ENCODE measurements at places on chromosomes 12 and 14.

- no peak for DNase-seq
Measured at GRCh38 chr14:74654931-74655330, 42.9 kb upstream of the LTBP2 start.

DNA sequence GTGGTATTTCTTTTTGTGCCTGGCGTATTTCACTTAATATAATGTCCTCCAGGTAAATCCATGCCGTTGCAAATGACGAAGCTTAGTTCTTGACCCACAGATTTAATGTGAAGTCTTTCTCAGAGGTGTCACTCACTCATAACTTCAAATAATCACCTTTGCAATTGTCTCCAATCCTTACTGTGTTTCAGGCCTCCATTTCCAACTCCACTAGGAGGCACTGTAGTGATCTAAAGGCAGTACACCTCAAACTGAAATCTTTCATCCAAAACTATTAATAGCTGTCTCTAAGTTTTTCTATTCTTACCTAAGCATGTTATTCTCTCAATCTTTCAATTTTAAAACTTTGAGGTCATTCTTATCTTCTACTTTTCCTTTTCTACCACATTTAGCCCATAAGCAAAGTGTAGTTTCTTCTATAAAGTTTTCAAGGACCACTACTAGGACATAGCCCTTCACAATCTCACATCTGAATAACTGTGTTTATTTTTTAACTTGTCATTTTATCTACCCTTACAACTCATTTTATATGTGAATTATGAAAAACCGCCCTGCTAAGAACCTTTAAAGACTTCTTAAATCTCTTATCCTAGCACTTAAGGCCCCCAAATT, 25.5 kb upstream of the FBXO34 start:
- no peak for DNase-seq

- no peak for DNase-seq
Measured at GRCh38 chr12:10171973-10172728, at the start of gene OLR1. Gene OLR1, minus strand, starts transcription at chr12:10172132. Its CDS starts 55 bp downstream, at chr12:10172077.

- DNase-seq: peak; percentile 91
Measured at GRCh38 chr14:89702073-89702875, 252.3 kb downstream of the EFCAB11 start.

DNA sequence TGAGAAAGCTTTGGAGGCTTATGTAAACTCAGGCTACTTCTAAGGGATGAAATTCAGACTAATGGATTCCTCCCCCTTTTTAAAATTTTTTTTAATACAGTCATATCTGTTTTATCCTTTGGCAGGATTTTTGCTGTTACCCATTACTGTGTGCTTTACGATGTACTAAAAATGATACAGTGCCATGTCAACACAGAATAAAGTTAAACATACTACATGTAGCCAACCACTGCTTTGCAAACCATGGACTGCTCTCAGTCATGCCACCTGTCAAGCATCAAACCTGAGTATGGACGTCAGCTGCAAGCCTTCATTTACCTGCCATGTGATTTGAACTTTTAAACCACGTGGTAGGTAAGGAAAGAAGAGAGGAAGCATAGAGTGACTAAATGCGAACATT, 325.8 kb downstream of the FUT8 start:
- no peak for DNase-seq

DNA sequence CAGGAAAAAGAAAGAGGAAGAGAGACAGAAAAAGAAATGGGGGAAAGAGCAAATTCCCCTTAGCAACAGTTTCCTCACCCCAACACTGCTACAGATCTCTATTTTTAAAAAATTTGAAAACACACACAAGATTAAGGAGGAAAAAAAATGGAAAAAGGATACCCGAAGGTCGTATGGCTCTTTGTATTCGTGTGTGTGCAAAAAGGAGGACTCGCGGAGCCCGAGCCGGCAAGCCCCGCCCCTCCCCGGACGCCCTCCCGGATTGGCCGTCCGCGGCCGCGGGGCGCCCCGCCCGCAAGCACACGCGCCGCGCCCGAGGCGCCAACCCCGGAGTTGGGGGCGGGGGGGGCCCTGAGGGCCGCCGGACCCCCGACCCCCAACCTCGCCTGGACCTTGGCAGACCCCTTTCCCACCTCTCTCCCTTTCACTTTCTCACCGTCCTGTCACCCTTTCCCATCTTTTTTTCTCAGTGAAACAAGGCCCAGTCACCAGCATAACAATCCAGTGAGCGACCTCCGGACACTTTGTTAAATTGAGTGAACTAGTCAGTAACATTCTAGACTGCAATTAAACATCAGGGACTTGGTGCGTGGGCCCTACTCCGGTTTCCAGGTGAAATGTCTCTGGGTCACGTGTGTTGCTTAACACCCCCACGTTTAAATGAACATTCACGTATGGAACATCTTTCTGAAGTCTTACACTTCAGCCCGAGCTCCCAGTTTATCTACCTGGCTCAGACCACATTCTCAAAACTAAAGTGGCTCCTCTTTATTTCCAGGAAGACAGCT, at the start of gene C14orf93:
Gene C14orf93 (minus strand): TSS at position 205 of the 788 bp plus-strand sequence. CDS start 11,120 bp downstream, outside the sequence.
- peak; percentile 90 for DNase-seq

GRCh38 chr14:23121361-23121771, 2.3 kb upstream of the CEBPE start:
- DNase-seq: peak; percentile 56

- DNase-seq: no peak
Measured at GRCh38 chr12:1858456-1858855, 38.1 kb downstream of the LRTM2 start.

GRCh38 chr14:56119201-56119981, 1.2 kb downstream of the PELI2 start:
- peak; percentile 72 for DNase-seq

DNA sequence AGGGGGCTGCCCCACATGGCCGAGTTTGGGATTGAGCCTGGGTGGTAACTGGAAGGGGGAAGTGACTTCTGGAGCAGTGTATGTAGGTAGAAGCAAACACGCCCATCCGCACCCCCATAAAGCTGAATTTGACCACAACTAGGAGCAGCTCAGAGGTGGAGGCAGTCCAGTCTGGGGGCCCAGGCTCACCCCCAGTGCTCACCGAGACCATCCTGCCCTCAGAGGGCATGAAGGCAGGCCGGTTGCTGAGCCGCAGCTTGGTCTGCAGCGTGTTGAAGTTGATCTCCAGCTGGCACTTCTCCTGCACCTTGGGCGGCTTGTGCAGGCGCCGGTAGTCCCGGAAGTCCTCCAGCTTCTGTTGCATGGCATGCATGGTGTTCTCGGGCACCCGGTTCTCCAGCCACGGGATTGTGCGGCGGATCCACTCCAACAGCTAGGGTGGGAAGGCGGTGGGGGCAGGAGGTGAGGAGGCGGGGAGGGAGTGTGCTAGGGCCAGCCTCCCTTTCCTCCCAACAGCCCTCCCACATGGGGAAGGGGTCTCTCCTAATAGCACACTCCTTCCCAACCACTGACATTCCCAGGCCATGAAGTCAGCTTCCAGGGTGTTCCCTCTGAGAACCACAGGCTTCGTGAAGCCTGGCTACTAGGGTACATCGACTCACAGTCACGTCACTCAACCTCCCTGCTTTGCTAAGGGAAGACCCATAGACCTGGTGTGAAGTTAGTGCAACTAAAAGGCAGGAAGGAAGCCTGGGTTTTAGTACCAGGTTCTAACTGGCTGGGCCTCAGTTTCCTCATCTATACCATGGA, 87.0 kb downstream of the ACTN1 start:
- no peak for DNase-seq

- DNase-seq: no peak
Measured at GRCh38 chr12:12887471-12887870, 3.9 kb upstream of the GPRC5A start.

GRCh38 chr12:112978163-112979040, at the start of gene OAS2:
Gene OAS2, plus strand, starts transcription at chr12:112978519. Its CDS starts 90 bp downstream, at chr12:112978609.
- DNase-seq: peak; percentile 65

- no peak for DNase-seq
Measured at GRCh38 chr12:113299619-113300237, 35.2 kb downstream of the SLC8B1 start.

DNA sequence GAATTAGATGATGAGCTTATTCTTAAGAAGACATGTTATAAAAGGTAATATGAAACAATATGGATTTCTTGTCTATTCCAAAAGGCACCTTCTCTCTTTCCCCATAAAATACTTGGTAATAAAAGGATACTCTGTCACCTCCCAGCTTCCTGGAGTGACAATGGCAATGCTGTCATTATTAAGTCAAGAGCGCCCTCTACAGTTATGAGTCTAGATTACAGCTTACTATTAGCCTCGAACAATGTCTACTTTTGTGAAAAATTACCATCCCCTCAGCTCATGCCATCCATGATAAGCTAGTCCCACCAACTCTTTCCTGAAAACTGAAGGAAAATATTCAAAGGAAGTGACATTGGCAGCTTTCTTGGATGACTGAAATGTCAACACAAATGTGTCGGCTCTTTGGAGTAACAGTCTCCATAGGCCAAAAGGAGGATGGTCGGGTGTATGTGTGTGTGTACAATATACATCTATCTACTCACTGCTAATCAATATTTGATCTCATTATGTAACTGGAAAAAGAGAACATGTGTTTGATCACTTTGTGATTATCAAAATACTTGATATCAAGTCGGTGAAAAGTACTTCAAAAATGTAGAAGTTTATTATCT, 48.7 kb upstream of the CDKN3 start:
- no peak for DNase-seq

GRCh38 chr14:73789989-73790581, 61.5 kb upstream of the PTGR2 start:
- DNase-seq: peak; percentile 94

- no peak for DNase-seq
Measured at GRCh38 chr14:81301813-81302212, 81.1 kb upstream of the GTF2A1 start.

DNA sequence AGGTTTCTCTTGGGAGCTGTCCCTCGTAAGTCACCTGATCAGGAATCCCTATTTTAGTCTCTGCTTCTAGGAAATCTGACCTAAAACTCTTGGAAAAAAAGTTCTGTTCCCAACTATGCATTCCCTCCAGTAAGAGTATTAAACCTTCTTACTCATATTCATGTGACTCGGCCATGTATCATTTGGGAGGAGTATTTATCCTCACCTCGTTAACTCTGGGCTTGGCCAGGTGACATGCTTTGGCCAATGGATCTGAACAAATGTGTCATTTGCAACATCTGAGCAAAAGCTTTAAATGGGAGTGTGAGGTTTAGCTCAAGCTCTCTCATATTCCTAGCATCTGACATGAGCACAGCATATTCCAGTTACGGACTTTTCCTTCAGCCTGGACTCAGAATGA, 226.8 kb downstream of the NUAK1 start:
- no peak for DNase-seq

DNA sequence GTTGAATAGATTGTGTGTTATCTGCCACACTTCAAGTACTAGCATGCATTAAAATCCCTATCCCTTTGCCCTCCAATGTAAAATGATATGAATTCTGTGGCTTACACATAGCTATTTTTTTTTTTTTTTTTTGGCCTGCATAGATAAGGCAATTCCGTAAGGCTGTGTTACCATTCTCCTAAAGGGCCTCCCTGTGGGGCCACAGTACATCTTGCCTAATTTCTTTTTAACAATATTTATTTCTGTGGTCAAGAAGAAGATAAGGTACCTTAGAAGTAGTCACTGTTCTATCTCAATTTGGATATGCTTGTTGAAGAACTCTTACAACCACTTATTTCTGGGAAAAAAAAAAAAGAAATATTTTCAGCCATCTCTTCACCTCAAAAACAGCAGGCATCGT, 19.8 kb downstream of the FLRT2 start:
- no peak for DNase-seq

GRCh38 chr14:98293576-98293975, 978.4 kb downstream of the BCL11B start:
- DNase-seq: peak; percentile 42

DNA sequence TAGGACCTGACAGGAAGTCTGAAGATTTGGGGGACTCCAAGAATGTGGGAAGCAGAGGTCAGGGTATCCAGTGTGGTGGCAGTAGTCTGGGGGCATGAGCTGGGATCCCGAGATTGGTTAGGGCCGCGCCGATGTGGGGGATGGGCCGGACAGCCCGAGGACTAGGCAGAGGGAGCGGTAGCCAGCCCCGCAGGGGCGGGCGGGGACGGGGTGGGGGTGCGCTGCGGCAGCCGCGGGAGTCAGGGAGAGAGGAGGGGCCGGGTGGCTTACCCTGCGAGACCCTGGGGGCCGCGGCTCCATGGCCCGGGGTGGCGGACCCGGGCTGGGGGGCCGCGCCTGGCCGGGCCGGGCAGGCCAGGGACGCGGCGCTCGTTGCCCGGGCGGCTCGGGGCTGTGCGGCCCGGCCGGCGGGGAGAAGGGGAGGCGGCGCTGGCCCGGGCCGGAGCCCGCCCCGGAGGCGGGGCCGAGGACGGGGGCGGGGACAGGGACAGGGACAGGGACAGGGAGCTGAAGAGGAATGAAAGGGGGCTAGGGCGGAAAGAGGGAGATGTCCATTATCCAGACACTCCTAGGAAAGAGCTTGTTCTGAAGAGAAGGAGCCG, 5.6 kb downstream of the ZNF385A start:
- peak; percentile 82 for DNase-seq

DNA sequence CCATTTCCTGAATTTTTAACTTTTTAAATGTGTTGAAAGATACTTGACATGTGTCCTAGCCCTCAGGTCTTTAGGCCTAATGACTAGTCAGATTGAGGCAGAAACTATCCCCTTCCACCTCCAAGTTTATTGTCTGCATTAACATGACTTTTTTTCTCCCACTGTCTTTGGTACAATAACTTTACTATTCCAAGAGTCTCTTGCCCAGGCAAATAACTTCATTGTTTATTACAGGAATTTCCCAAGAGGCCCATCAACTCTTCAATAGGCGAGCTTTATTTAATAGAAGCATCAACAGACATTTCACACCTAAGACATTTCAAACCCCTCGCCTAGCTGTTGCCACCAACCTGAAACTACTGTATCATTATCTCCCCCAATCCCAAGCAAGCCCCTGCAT, 10.7 kb downstream of the NFKBIA start:
- DNase-seq: no peak

DNA sequence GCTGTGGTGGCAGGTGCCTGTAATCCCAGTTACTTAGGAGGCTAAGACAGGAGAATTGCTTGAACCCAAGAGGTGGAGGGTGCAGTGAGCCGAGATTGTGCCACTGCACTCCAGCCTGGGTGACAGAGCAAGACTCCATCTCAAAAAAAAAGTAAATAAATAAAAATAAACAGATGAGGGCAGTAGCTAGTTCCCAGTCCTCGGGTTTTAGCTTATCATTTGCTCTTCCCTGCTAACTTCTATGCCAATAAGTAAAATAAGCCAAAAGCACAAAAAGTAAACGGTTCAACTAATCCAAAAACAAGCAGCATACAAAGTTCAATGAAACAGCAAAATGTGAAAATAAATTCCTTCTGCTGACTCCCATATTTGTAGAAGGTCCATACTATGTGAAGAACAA, 133.0 kb upstream of the TMCC3 start:
- no peak for DNase-seq

- no peak for DNase-seq
Measured at GRCh38 chr14:34450542-34450915, 11.5 kb downstream of the SPTSSA start.

- no peak for DNase-seq
Measured at GRCh38 chr14:65003394-65003793, 16.7 kb downstream of the FNTB start.

GRCh38 chr12:46214668-46215436, 54.0 kb downstream of the SLC38A1 start:
- no peak for DNase-seq

DNA sequence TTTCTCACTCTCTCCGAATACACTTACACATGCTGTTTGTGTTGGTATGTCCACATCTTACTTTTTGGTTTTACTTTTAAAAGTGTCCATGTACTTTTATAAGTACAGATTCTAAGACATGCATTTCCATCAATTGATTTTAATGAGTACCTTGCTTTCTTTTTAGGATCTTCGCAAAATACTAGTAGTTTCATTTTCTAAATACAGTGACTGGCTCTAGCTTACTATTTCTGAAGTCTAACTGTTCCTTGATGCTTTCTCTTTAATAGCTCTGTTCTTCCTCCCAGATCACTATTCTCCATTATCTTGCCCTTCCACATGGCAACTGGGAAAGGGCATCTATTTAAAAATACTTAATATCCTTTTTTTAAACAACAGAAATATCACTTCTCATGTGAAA, 164.1 kb downstream of the KITLG start:
- DNase-seq: no peak
